ENCODE measurements at places on chromosomes 2 and 18.
A peak's percentile ranks its signal among the peaks of the same experiment; 100 is the strongest.

- DNase-seq, result no peak
Observed at GRCh38 chr2:237723602-237724001, 75.0 kb upstream of the RBM44 start.

GRCh38 chr18:7646174-7646886, 79.2 kb downstream of the PTPRM start:
- no peak for DNase-seq

- no peak for DNase-seq
Observed at GRCh38 chr2:196230061-196230854, 58.9 kb upstream of the STK17B start.

GRCh38 chr2:238894950-238895298, 47.0 kb downstream of the TWIST2 start:
- no peak for DNase-seq

DNA sequence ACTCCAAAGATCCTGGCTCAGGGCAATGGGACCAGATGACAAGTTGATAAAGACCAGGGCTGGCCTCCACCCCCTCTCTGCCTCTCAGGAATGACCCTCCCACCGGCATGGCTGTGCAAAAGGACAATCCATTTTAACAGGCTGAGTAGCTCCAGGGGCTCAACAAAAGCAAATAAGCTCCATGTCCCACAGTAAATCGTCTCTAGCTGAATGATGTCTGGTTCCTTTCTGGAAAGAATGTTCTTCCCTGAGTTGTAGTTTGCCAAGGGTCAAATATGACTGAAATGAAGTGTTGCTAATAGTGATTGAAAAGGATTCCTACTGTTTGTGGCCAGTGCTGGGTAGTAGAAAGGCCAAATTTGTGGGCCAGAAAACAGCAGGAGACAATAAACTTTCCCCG, 434.4 kb upstream of the ETAA1 start:
- no peak for DNase-seq

DNA sequence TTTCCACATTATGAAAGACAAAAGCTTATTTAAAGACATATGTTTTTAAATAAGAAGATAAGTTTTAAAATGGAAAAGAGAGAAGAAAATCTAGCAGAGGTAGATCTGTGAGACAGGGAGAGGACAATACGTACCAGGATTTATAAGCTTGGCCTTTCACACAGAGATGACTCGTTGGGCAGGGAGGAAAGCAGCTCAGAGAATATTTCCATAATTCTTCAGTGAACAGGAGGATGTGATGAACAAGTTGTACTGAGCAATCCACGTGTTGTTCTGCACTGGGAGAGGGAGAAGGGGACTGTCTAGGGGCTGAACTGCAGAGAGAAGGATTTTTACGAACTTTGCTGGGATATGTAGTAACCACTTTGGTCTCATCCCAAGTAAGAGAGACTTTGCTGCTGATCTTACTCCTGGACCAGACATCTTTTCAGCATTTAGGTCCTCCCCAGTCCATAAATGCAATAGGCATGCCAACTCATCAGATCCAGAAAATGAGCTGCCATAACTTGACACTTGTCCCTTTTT, 162.5 kb upstream of the SETBP1 start:
- no peak for DNase-seq

- no peak for DNase-seq
Observed at GRCh38 chr2:209990838-209991237, 11.6 kb upstream of the RPE start.

DNA sequence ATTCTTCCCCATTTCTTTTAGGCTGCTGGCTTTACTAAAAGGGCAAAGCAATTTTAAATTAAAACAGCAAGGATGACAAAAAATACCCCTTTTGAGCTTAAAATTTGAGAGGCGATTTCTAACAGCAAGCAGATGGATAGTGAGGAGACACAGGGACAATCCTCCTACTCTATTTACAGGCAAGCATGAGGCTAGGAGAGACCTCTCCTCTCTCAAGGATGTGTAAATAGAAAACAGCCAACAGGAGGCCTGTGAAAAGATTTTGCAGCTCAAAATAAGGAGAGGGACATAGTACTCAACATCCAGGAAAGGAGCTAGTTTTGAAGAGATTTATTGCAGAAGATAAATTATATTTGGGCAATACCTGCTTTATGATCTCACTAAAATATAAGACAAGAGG, 53.8 kb downstream of the LINC00305 start:
- no peak for DNase-seq

- DNase-seq, result no peak
Observed at GRCh38 chr2:164721430-164721829, 100.1 kb upstream of the GRB14 start.

- peak; percentile 93 for DNase-seq
Observed at GRCh38 chr18:3688690-3689089, 238.7 kb downstream of the TGIF1 start.

DNA sequence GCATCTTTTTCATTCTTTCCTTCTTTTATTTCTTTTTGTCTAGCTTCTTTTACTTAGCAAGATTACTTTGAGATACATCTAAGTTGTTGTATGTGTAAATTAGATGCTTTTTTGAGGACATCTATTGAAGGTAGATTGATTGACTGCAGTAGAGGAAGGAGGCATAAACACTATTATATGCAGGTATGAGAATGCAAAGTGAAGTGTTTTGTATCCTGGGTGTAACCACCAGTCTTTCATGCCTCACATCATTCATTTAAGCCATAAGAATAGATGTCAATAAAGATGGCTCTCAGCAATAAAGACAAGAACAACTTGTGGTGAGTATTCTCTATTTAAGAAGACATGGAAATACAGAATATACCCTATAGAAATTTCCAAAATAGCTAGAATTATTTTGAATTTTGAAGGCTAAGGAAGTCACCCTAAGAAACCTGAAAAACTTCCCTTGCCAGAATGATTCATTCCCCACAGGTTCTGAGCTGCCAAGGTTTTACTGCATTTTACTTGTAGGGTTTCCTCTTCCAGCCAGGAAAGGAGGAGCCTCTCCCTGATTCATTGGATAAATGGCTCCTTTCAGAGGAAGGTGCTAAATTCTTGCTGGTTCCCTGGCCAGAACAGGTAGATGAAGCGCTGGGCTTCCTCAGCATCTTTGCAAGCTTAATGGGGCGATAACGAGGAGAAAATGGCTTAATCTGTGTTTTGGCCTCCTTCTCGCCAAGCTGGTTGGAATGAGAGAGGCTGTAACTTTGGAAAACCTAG, 279.8 kb upstream of the SLC14A2 start:
- DNase-seq, result no peak

DNA sequence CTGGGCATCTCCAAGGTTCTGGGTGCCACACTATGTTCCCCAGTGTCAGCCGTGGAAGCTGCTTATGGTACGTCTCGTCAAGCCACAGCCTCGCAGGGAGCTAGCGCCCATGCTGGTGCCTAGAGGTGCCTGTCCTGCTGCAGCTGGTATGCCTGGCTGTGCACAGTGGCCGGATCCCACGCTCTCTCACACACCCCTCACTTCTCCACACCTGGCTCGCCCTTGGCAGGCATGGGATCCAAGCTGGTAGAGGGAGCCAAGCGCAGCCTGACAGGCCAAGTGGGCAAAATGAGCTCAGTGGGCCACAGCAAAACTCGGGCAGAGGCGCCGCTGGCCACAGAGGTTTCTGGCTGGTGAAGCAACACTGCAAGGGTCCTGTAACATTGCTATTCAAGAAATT, 156.1 kb upstream of the RBMS1 start:
- DNase-seq, result no peak

All from brain microvascular endothelial cell (primary cell).